ENCODE measurements at places on chromosomes 6 and 20.

DNA sequence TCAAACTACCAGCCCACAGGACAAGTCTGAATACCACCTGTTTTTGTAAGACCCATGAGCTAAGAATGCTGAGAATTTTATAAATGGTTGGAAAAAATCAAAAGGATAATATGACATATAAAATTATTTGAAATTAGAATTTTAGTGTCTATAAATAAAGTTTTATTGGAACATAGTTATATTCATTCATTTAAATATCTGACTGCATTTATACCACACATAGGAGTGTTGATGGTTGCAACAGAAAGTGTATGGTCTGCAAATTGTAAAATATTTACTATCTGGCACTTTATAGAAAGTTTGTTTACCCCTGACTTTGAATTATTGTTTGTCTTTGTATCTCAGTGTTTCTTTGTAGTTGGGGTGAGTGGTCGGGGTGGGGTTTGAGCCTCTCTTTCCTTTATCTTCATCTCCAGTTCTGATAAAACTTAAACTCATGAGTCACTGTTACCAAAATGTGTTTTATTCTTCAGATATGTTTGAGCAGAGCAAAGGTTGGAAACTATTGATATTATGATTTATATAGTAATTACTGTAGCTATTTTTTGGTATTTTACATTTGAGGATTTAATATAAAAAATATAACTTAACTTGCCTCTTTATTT, 55.5 kb downstream of the CD2AP start:
- no peak for DNase-seq

GRCh38 chr6:15344831-15345230, 99.0 kb downstream of the JARID2 start:
- no peak for DNase-seq

GRCh38 chr20:17660667-17661066, 21.4 kb downstream of the RRBP1 start:
- DNase-seq: no peak

- no peak for DNase-seq
These were observed 195.3 kb upstream of the KCNK16 start for GRCh38 chr6:39517756-39518155.

Data from NCI-H2107 (cell line).